ENCODE measurements at places on chromosomes 5 and 9. TPM values are rescaled to one million over a fixed set of nuclear protein-coding genes. Genes with fewer than 3 reads are reported as not detected.

DNA sequence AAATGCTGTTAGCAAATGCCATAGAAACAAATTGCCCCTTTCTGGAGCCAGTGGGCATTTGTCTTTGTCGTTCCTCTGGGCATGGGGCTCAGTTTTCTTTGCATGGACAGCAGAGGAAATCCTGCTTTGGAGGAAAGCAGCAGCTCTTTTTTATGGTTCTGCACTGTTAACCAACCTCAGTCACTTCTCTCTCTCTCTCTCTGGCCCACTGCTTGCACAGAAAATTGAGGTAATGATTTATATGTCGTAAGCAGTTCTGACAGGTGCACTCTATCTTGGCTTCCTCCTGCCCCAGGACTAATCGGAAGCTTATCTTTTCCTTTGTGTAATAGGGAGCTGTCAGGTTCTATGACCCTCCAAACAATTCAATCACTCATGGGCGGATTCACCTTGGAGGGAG, 159.6 kb upstream of the GPR151 start:
- DNase-seq = no peak

DNA sequence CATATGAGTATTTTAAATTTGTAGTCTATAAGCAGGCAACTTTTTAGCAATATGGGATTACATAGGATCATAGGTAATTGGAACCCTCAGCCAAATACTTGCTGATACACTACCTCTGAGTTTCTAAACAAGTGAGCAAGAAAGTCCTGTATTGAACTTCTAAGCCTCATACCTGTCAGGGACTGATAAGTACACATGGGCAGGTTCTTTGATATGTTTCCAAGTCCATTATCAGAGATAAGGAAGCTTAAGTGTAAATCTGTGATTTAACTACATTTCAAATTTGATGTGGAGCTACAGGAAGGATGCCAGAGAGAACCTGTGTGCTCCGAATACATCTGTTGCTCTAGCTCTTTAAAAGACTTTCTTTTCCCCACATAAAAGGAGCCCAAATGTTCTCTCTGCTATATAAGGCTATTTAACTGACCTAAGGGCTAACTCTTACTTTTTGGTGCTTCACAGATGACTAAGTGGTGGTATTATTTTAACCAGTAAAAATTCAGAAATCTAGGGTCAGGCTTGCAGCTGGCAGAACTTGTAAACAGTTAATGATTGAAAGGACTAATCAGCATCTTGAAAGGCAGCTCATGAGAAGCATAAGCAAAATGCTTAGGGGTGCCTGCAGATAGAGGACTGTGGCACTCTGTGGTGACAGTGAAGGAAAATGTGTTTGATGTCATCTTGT, 228.6 kb downstream of the NR3C1 start:
- no peak for DNase-seq

Gene C9orf153
- polyA plus RNA-seq = 0.09 TPM

Gene LCN9
- not detected for polyA plus RNA-seq

Gene CTNNAL1
- polyA plus RNA-seq = 14.1 TPM

Gene SLC6A3
- under 0.01 TPM for polyA plus RNA-seq

- DNase-seq = no peak
Measured at GRCh38 chr5:166860426-166860825, 1431.0 kb upstream of the WWC1 start.

DNA sequence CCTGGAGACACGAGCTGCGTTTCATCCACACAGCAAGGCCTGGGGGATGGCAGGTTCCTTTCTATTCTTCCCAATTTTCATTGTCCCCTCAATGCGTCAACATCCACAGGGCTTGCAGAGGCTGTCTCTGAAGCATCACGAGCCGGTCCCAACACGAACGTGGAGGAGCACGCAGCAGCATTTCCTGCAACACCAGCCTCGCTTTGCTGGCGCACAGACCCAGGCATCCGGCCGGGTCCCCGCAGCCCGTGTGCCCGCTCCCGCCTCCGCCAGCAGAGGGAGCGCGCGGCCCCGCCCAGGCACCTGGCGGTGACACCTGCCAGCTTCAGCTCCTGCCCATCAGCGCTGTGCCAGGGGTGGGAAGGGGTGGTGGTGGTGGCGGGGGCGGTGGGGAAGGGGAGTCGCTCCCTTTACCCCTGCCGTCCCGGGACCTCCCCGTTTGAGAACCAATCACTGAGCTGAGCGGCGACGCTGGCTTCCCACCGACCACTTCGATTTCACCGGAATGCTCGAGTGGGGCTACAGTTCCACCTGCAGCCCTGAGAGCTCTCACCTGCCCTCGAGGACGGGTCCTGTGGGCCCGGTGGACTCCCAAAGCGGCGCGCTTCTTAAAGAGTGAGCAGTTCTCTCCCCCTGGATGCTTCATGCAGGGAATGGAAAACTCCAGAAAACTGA, 464.5 kb downstream of the ICE1 start:
- peak; percentile 60 for DNase-seq

GRCh38 chr5:76818844-76819831, at the start of gene F2RL1:
Gene F2RL1 (plus strand): TSS chr5:76819030. CDS start chr5:76819183, 153 bp downstream.
- DNase-seq = peak; percentile 30

Gene GPSM1
- polyA plus RNA-seq = 0.34 TPM

GRCh38 chr9:107759009-107759822, 269.6 kb upstream of the KLF4 start:
- DNase-seq = no peak

- peak; percentile 30 for DNase-seq
Measured at GRCh38 chr5:123099514-123100151, 10.6 kb downstream of the PRDM6 start.

Gene SLC46A2
- polyA plus RNA-seq = not detected

DNA sequence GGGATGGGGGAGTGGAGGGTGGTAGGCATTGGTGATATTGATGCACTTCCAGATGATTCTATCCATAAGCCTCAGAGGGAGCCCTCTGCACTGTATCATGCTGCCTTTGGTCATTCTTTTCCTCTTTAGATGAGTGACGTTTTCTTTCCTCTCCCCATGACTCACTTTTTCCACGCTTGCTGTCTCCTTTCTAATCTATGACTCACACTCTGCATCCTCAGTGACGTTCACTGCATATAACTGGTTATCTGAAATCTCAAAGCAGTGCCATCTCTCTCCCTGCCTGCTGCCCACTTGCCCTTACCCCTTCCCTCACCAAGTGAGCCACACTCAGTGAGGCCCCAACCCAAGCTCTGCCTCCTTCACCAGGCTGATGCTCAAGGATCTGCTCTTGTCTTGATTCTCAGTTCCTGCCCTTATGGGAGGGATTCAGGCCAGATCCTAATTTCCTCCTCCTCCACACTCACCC, 31.6 kb downstream of the PTGS1 start:
- no peak for DNase-seq

DNA sequence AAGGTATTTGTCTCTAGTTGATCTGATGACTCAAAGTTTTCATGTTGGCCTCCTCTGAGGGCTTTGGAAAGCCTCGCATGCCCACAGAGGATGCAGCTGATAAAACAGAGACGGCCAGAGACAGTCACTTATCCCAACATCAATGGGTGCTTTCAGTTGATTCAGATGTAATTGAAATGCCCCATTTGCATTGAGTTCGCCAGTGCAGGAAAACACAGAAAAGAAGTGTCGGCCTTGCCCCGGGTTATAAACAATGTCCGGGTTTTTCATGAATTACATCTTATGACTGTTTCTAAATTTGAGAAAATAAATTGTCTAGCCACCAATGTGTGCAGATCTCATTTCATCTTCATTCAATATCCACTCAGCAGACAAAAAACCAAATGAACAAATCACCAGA, 42.2 kb upstream of the ICE1 start:
- DNase-seq = no peak

Gene AIF1L
- 6.3 TPM for polyA plus RNA-seq

Data from psoas muscle (tissue), 8 donors.